HL-60 (cell line): ENCODE measurements at places on chromosomes 5 and 9.

DNA sequence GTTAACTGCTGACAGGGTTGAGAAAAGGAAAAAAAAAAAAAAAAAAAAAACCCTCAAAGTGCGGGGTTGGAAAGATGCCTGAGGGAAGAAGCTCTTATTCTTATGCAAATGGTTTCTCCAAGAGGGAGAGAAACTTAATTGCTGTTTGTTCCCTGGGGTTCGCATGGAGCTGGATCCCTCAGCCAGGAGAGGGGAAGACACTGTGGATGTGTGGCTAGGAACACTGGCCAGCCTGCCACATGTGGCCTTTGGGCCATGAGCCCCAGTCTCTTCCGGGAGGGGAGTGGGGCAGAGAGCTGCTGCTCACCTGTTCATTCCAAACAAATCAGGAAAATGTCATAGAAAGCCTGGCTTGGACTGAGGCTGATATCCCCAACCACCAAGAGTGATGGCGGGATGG, 9.4 kb upstream of the SCGB3A2 start:
- DNase-seq: no peak

DNA sequence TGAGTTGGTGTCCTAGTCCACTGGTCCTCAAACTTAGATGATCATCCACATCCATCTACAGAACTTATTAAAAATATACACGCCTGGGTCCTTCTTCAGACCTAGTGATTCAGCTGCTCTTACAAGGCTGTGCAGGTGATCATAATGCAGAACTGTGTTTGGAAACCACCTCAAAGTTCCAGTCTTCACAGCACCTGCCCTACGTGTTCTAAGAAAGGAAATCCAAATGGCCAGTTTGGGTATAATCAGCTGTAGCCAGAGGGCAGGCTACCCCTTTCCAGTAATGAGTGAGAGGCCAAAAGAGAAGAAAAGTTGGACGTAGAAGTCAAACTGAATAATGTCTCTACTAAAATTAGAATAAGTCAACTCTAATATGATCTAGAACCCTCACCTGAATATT, 15.4 kb downstream of the REEP5 start:
- no peak for DNase-seq

- DNase-seq: no peak
Measured at GRCh38 chr9:91954841-91955471, 4.9 kb upstream of the ROR2 start.

DNA sequence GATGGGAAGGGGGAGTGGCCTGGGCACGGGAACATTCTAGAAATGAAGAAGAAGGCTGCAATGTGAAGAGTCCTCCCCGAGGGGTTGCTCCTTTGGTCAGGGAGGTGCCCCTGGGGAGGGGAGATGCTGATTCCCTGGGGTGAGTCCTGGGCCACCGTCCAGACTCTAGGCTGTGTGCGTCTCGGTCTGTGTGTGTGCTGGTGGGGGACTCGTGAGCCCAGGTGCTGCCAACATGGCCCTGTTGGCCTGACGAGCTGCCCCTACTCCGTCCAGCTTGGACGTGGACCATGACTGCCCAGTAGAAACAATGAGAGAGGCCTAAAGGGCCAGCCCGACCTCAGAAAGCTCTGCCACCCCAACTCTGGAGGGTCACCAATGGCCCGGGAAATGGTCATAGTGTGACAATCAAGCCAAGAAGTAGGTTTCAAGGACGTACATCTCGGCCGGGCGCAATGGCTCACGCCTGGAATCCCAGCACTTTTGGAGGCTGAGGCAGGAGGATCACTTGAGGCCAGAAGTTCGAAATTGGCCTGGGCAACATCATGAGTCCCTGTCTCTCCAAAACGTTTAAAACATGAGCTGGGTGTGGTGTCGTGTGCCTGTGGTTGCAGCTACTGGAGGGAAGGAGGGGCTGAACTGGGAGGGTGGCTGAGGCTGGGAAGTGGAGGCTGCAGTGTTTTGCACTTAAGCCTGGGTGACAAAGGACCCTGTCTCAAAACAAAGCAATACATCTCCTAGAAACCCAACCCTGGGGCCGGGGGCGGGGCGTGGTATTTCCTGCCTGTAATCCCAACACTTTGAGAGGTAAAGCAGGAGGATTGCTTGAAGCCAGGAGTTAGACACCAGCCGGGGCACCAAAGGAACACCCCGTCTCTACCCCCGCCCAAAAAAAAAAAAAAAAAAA, 17.0 kb downstream of the LHX3 start:
- DNase-seq: no peak

GRCh38 chr9:94861589-94862272, 135.2 kb downstream of the AOPEP start:
- DNase-seq: peak; percentile 51

DNA sequence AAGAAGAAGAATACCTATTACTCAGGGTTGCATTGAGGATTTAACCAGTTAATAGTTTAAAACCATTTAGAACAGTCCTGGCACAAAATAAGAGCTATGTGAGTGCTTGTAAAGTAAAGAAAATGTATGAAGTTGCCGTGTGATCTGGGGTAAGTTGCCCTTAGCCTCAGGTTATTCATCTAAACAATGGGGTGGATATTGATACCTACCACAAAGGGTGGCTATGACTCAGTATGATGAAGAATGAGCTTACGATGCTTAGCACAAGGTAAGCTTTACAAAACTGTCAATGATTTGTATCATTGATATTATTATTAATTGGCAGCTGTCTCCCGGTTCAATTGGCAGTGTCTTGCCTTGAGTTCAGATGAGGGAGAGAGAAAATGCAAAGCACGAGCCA, 149.4 kb upstream of the PITX1 start:
- DNase-seq: no peak

- no peak for DNase-seq
Measured at GRCh38 chr9:34334916-34335315, 5.5 kb downstream of the NUDT2 start.
